ENCODE measurements at places on chromosomes 1 and 21.
A peak's percentile ranks its signal among the peaks of the same experiment; 100 is the strongest.

- no peak for DNase-seq
These were observed 426.7 kb upstream of the RUNX1 start for GRCh38 chr21:35475762-35476161.

DNA sequence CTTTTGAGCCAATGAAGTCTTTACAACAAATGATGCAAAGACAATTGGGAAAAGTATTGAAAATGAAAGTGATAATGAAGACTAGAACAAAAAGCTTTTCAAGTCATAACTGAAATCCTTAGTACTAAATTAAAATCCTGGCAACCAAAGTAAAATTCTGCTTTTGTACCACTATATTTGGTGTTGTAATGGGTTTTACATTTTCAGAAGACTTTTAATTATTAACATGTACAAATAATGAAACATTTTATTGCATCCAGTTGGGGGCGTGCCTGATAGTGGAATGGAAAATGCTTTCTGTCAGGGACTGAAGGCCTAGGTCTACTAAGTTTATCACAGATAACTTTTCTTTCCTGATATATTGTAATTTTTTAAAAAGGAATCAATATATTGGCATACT, 89.4 kb downstream of the SDCCAG8 start:
- DNase-seq = no peak

DNA sequence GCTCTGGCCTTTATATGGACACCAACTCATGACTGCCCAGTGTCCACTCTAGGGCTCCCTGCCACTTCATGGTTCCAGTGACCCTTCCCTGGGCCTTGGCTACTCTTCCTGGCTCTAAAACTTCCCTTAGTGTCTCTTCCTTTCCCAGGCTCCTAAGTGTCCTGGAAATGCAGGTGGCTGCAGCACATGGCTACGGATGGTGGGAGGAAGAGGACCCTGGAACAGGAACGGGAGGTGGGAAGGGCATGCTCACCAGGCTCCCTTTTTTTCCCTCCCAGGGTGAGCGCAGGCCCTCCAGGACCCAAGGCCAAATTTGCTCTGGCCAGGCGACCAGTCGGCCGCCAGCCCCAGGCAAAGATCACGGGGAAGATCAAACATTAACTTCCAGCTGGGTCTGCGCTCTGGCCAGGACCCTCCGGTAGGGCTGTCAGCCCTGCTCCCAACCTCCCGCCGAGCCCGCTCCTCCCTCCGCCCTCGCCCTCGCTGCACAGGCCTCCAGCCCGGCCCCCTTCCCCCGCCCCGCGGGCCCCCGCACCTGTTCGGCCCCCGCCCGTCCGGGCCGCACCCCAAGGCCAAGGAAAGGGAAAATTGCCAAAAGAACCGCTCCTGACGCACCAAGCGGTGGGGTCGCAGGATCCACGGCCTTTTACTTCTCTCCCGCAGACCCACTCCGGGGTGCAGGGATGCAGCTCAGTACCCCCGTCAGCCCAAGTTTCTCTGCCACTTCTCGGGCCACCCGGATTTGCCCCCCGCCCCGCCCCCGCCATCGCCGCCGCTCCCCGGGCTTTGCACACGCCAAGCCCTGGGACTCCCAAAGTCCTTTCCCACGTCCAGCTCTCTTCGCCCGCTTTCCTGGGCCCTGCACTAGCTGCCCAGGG, 894 bp downstream of the TCEA3 start:
- no peak for DNase-seq

DNA sequence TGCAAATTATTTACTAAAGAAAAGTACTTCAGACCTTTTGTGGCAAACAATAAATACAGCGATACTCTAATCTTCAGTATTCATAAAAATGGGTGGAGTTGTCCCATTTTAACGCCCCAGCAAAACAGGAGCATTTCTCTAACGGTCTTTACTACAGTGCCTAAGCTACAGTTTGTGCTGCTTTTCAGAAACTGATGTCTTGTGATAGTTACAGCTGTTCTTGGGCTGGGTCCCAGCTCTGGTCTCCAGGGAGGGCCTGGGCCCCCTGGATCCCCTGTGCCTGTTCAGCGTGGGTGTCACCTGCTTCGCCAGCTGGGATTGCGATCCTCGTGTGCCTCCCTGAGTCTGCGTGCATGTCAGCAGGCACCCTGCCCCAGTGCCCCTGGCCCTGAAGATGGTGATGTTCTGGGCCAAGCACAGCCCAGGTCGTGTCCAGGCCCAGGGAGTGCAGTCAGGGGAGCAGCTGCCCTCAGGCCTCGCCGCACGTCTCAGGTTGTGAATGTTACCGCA, 64.0 kb upstream of the DIP2A start:
- no peak for DNase-seq

DNA sequence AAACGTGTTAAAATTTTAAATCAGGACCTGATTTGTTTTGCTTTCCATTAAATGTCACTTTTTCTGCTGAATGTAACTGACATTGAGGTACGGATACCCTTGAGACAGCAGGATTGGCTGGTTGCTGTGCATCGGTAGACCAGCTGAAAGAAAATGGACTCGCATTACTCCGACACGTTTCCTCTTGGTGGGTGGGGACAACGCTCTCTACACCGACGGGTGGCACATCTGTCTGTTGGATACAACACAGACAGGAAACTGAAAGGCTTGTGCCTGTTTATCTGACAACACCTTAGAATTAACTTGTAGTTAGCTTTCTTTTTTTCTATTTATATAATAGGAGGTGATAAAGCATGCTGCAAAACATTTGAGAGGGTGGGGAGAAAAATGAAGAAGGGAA, 19.4 kb downstream of the PRPF38A start:
- DNase-seq = no peak

DNA sequence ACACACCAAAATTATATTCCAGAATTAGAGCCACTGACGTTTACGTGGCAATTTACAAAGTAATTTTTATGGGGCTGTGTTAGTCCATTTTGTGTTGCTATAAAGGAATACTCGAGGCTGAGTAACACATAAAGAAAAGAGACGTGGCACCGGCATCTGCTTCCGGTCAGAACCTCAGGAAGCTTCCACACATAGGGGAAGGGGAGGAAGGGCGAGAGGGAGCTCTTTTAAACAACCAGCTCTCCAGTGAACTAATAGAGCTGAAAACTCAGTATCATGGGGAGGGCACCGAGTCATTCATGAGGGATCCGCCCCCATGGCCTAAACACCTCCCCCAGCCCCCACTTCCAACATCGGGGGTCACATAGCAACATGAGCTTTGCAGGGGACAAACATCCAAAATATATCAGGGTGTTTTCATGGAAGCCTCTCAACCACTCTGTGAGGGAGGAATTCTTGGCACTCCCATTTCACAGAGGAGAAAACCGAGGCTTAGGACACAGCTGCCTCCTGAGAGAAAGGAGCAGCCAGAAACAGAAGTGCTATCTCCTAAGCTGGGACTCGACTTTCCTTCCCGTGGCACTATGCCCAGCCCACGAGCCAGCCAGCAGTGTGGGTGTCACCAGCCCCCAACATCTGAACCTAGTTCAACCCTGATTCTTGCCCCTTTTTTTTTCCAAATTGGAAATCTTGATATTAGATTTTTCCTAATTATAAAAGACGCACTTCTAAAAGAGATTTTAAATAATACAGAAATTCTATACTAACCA, 29.2 kb downstream of the MIS18A start:
- no peak for DNase-seq

DNA sequence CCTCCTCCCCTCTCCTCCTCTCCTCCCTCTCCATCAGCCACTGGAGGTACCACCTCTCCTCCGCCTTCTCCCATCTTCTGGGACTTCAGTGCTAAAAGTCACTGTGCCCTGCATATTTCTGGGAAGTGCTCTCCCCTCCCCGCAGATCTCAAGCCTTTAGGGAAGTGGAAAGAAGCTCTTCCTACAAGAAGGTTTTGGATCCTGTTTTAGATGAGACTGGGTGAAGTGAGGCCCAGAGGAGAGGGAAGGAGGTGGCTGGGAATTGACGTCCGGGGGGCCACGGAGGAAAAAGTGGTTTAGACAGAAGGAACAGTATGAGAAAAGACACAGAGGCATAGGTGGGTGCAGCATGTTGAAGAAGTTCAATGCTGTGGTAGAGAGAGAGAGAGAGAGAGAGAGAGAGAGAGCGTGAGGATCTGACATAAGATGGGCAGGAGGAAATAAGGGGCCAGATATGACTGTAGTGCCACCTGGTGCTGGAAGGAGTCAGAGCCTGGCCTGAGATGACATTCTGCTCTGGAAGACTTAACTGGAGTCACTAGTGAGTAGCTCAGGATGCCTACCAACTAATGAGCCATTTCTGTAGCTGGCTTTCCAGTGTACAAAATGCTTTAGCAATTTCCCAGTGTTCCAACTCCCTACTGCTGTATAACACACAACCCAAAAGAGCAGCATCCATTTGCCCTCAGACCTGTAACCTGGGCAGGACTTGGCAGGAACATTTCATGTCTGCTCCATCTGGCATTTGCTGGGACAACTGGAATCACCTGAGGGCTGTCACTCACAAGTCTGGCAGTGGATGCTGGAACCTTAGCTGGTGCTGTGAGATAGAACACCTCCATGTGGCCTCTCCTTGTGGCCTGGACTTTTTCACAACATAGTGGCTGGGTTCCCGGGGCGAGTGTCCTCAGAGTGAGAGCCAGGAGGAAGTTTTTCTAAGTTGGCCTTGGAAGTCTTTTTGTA, 16.6 kb upstream of the ZSCAN20 start:
- DNase-seq = peak; percentile 42

DNA sequence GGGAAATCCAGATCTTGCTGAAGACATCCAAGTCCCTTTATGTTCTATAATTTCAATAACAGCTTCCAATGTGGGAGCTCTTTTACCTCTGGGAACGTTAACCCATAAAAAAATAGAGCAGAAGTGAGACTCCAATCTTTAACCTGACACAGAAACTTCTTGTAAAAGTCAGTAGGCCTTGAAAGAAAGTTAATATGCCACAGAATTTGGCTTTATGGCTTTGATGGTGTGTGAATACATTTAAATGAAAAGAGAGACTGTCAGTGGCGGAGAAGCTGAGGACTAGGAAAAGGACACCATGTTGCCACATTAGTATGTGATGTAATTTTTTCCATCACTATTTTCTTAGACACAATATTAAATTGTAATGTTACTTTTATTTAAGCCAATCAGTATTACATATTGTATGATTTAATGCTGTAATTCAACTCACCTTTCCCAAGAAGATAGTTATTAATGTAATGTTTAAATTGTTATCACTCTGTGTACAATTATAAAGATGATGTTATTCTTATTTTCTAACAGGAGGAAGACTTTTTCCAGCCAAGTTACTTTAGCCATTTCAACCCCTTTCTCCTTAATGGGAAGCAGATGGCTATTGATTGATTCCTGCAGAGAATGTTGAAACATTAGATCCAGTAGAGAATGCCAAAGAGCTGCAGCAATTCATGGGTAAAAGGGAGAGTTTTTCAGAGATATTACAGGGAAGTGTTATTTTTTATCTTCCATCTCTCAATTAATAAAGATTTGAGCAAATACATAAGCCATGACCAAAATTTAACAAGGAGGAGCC, 17.5 kb upstream of the CLDN8 start:
- DNase-seq = no peak

- DNase-seq = no peak
These were observed 10.8 kb downstream of the SLAMF1 start for GRCh38 chr1:160636076-160636475.

GRCh38 chr1:100304921-100305320, 38.9 kb downstream of the RTCA start:
- DNase-seq = no peak

DNA sequence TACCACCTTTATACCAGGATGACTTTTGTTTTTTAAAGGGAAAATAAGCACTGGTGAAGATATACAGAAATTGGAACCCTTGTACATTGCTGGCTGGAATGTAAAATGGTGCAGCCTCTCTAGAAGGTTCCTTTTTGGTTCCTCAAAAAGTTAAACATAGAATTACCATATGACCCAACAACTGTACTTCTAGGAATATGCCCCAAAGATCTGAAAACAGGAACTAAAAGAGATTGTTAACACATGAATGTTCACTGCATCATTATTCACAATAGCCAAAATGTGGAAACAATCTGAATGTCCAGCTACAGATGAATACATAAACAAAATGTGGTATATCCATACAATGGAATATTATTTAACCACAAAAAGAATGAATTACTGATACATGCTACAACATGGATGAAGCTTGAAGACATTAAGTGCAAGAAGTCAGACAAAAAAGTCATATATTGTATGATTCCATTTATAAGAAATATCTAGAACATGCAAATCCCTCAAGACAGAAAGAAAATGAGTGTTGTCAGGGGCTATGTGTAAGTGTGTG, 84.9 kb upstream of the DMRTA2 start:
- DNase-seq = no peak

DNA sequence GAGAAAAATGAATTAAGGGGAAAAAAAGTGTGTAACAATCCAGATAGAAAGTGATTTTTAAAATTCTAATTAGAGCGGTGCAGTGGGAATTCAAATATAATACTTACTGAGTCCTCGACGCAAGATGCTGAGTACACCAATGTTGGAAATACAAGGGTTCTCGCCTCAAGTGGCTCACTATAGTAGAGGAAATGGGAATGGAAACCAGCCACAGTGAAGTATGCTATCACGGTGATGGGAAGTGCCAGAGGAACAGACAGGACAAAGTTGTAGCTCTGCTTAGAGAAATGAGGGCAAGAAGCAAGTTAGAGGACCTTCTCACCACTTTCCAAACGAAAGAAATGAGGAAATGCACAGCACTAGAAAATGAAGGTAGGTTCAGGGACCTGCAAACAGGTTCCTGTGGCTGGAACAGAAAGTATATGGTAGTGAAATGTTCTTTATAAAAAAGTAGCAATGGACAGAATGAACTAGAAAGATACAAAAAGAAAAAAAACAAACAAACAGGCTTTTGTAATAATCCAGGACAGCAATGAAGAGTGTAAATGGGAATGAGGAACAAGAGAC, 13.5 kb downstream of the EGLN1 start:
- no peak for DNase-seq
